Fibroblast of the conjunctiva (primary cell): ENCODE measurements at places on chromosomes 11 and 22.

DNA sequence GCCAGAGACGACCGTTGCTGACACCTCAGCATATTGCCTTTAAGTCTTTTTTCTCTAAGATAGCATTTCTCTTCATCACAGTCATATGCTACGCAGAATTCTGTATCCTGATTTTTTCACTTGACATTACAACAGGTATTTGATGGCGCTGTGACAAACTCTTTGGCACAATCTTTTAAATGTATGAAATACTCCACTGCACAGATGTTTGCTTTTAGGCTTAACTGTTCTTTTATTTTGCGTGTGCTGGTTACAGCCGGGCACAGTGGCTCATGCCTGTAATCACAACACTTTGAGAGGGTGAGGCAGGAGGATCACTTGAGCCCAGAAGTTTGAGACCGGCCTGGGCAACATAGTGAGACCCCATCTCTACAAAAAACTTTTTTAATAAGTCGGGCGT lies 52.0 kb upstream of the PPP6R3 start:
- DNase-seq, result no peak

DNA sequence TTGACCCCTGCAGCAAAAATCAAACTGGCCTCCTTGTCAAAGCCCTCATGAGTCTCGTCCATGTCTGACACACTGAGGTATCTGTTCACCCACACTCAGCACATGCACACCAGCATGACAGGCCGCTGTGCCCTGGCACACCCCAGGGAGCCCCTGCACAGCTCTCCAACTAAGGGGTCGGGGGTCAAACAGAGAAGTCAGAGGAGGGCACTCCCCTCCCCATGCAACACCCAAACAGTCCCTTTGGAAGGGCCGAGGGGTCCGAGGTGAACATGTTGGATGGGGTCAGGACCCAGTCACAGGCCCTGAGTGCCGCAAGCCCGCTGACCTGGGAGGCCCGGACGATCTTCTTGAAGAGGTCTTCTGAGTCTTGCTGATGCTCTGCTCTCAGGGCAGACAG lies 14.6 kb downstream of the SUN2 start:
- no peak for DNase-seq

DNA sequence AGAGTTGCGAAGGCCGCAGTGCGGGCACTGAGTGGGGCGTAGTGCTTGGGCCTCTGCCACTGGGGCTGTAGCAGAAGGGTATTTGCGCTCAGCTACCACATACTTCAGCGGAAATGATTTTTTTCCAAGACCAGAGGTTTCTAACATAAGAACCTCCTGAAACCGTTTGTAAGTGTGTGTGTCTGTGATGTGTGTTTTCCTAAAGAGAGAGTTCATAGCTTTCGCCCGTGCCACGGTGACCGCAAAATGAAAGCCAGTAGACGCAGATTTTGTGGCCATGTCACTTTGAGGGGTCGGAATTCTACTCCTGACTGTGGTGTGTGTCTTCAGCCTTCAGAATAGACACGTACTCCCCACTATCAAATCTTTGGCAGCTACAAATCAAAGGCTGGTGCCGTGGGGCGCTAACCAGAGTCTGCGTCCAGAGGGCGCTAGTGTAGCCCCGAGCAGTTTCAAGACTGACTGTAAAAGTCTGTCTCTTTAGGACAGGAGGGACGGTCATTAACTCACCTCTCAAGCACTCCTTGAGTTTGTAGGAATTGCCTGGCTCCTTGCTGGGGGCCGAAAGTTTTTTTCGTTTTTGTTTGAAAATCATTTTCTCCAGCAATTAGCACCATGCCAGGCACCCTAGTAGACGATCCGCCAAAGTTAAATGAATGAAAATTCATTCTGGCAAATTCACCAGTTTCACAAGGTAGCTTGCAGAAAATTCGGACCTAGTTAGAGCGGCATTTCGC lies 2.5 kb upstream of the CALCA start:
- DNase-seq, result no peak

- DNase-seq, result no peak
Observed at GRCh38 chr11:127182586-127183203, 182.1 kb upstream of the KIRREL3 start.

DNA sequence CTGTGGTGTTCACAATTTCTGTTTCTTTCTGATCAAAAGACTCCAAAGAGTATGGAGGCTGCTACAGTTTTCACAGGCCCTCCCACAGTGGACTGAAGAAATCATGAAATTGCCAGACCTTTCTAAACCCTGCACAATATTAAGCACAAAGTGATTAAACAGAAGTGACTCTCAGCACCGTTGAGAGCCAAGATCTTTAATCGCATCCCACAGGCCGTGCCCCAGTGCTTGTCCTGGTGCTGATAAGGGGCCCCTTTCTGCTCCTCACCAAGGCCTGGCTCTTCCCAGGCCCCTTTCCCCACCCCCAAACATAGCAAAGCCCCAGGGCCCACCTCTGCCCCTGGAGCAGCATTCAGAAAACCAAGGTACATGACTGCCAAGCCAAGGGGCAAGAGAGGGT lies 57.4 kb upstream of the BMAL1 start:
- no peak for DNase-seq

DNA sequence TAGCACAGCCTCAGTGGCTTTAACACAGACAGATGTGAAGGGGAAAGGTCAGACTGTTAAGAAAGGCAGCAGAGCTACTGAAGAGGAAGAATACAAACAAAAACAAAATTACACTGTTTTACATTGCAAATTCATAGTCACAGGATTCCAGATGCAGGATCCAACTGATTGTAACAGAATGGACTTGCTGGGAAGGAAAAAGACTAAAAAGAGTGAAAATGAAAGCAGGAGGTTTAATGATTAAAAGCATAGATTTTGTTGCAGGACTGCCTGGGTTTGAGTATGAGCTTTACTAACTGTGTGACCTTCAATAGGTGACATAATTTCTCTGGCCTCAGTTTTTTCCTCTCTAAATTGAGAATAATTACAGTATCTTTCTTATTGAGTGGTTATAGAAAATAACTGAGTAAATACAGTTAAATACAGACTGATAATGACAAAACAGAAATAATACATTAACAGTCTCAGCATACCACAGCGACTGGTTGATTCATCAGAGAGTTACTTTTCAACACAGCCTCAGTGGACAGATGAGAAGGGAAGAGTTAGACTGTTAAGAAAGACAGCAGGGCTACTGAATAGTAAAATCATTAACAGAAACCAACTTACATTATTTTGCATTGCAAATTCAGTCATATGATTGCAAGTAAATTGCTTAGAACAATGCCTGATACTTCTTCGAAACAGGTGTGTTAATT lies 704.2 kb upstream of the TENM4 start:
- no peak for DNase-seq

- DNase-seq, result no peak
Observed at GRCh38 chr22:41555325-41555982, 5.4 kb upstream of the CSDC2 start.

GRCh38 chr11:15912291-15912690 lies 444.1 kb downstream of the SOX6 start:
- DNase-seq, result no peak

- DNase-seq, result no peak
Observed at GRCh38 chr11:111400595-111400994, 21.5 kb upstream of the POU2AF1 start.

DNA sequence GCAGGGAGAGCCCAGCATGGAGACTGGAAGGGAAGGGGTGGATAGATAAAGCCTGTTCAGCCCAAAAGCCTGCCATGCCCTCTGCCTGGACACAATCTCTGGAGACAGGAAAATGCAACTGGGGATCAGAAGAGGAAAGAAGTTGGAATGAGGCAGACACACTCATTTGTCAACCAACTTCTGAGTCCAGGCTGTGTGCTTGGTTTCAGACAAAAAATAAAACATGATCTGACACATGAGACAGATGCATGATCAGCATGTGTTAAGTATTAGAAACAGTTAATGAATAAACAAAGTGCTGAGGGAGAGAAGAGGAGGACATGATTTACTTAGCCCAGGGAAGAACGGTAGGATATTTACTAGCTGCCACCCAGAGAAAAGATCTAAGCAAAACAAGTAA lies 839 bp downstream of the LRRN4CL start:
- no peak for DNase-seq

DNA sequence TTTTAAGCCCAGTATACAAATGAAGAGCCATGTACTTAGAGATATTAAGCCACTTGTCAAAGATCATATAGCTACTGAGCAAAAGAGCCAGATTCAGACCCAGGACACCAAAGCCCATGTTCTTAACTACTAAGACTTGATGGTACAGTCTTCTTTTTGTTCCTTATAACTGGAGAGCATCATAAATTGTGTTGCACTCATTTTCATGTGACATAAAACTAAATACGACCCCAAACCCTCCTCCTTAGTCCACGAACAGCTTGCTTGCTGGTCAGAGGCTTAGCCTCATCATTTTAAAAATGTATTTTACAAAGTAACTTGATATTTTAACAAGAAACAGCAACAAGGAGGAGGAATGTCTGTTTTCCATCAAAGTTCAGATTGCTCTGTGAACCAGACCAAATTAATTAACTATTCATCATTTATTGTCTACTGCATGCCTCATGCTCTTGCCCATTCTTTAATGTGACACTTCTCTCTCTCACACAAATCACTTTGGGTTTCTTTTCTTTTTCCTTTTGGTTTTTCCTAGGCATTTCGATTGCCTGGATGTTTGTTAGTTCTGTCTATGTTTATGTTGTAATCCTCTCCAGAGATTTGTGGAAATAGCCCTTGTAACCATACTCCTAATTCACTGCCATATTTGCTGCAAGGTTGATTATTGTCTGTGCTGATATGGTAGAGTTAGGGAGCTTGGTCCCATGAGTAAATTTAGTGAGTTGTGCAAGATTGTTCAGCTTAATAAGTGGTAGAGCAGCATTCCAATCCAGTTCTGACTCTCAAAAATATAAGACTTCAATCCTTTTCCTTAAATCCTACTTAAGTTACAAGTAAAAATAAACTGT lies 8.4 kb upstream of the ARHGAP20 start:
- no peak for DNase-seq

GRCh38 chr11:60910281-60910687 lies 3.7 kb upstream of the TMEM109 start:
- DNase-seq, result no peak

DNA sequence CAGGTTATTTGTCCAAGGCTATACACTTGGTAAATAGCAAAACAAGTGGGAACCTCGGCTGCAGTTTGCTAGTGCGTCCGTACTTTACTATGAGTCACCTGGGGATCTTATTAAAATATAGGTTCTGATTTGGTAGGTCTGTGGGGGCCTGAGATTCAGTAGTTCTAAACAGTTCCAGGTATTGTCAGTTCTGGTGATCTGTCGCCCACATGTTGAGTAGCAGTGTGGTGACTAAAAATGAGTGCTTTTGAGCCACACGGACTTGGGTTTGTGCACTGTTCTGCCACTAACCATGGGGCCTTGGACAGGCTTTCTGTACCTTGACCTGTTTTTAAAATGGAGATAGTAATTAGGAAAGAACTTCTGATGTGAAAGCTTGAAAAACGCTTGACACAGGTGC lies 15.7 kb downstream of the FBXO7 start:
- DNase-seq, result no peak

- no peak for DNase-seq
Observed at GRCh38 chr22:19440411-19441195, 6.9 kb downstream of the C22orf39 start.

DNA sequence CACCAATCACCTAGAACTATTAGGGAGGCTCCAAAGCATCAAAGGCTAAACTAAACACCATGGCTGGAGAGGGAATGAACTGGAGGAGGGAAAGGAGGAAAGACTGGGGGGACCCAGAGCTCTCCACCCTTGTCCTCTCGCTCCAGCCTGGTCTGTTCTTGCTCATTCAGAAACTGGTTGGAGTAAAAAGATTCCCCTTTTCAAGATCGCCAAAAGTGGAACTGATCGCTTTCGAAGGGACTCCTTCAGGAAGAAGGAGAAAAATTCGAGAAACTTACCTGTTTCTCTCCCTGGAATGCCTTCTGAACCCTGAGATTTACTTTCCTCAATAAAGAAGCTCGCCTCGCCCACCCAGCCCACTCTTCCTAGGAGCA lies 46.9 kb downstream of the OR4D9 start:
- no peak for DNase-seq

DNA sequence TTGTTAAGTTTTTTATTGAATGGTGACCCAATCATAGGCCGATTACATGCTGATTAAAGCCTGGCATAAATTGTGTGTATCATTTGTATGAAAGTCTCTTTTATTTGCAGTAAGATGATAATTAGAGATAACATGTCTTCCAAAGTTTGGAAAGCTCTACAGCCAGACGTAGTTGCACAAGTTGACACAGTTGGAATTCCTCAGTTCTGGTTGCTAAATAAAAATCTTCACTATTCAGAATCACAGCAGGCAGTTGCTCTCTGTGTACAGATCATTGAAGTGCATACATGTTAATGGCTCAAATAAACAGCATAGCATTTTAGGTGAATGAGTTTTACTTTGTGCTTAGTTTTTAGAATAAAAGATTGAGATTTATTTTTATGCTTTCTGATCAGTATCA lies 69.5 kb downstream of the ARHGAP42 start:
- no peak for DNase-seq
